ENCODE measurements at places on chromosomes 7 and 10.
A peak's percentile ranks its signal among the peaks of the same experiment; 100 is the strongest.

GRCh38 chr7:3896169-3896765 lies 595.2 kb downstream of the SDK1 start:
- DNase-seq: no peak

GRCh38 chr7:1285556-1286301 lies 53.1 kb downstream of the UNCX start:
- DNase-seq: no peak

DNA sequence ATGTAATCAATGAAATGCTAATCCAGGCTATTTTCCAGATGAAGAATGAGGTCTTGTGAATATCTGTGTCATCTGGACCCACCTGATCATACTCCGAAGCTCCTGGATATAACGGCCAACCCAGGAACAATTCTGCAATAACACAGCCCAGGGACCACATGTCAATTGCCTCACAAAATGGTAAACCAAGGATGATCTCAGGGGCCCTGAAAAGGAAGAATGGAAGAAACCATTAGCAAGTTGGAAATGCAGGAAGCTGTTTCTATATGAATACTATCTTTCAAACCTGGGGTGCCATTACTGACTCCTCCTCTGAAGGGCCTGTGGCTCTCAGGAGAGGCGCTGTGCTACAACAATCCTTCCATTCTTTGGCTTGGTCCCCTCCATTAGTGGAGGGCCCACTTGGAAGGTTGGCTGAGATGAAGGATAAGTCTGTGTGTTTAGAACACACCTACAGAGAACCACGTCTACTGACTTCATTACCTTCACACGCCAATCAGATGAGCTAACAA lies 108.1 kb downstream of the CLEC2L start:
- DNase-seq: no peak

GRCh38 chr10:122140941-122141623 lies 130.0 kb upstream of the BTBD16 start:
- peak; percentile 96 for DNase-seq

DNA sequence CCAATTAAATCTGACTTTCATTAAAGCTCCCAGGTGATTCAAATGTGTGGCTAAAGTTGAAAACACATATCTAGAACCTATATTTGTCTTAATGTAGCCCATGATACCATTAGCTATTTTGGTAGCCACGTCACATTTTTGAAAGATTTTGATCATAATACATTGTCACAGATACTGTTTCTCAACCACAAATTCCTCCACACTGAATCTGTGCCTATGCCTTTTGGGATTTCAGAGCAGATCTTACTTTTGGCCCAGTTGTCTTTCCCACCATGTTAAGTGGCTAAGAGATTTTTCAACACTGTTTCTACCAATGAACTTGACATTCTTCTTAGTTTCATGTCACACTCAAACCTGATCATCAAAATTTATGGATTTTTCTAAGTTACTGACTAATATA lies 47.4 kb downstream of the CH25H start:
- peak; percentile 27 for DNase-seq

DNA sequence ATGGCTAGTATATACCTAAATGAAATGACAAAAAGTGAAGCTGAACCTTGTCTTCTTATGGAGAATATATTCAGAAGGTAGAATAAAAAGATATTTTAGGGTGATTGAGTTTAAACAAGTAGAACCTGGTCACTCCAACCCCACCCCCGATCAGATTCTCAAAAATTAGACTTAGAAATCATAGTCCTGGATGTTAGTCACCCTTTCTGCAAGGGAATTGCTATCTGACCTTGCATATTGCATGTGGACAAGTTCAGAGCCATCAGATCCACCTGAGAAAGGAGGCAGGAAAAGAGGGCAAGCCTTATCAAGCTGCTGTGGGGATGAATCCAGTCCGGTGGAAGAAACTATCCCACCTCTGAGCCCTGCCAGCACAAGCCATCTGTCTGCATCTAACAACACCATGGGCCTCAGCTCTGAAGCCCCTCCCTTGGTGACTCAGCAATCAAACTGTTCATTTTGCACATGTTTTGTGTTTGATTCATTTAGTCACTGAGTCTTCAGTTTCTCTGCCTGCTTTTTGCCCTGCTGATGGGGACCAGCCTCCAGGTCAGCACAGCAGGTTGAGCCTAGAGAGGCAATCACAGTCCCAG lies 727.3 kb downstream of the AUTS2 start:
- DNase-seq: peak; percentile 5

DNA sequence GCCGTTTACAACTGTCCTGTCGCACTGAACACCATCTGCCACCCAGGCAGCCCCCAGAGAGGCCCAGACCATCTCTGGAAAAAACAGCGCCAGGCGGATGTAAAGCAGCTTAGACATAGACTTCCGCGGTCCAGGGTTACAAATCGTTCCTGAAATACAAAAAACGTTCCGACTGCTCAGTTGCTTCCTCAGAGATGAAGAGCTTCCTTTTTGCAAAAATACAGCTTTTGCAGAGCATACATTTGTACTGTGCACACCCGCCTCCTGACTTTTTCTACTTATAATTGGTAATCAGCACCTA lies 11.4 kb downstream of the DAGLB start:
- no peak for DNase-seq

DNA sequence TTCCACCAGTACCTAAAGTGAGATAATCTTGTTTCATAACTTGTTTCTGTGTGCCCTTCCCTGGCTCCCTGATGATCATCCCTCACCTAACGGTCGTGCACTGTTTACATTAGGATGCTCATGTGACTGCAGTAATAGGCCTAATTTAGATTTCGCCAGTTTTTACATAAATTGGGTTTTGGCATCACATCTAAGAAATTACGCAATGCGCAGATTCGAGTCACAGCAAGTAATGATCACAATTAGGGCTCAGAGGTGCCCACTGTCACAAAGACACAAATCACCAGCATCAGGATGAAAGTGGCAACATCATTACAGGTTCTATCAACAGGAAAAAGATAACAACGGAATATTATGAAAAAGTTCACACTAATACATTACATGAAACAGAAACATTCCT lies 94.7 kb downstream of the LARP4B start:
- DNase-seq: no peak

- DNase-seq: peak; percentile 43
Measured at GRCh38 chr10:88227342-88228018, 355.6 kb downstream of the RNLS start.

DNA sequence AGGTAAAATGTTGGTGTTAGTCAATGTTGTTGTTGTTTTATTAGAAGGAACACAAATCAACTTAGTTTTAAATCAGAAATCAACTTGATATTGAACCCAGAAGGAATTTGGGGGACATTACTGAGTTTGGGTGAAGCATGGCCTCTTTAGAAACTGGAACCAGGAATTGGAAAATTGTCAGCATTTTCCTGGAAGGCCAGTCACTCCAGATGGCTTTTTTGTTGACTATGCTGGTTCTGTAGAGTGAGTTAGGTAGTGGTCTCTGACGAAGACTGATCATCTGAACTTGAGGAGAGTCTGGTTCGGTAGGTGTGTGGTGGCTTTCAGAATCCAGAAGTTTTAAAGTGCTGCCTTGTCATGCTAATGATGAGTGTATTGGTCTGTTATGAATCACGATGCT lies 111.5 kb downstream of the BMPER start:
- no peak for DNase-seq

- peak; percentile 78 for DNase-seq
Measured at GRCh38 chr7:55423277-55423711, 58.2 kb downstream of the LANCL2 start.

GRCh38 chr10:101080933-101081931 lies 19.4 kb downstream of the KAZALD1 start:
- peak; percentile 52 for DNase-seq

DNA sequence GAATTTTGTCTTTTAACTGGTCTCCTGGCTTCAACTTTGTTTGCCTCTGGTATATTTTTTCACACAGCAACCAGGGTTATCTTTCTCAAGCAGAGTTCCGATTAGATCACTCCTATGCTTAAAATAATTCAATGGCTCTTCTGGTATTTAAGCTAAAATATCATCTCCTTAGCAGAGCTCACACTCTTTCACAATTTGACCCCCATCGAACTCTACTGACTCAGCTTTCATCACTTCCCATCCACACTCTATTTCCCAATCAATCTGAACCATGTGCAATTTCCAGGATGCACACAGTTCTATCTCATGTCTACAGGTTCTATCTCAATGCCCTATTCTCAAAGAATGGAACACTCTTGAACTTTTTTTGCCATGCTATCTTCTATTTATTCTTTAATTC lies 809.5 kb downstream of the GRID1 start:
- DNase-seq: peak; percentile 4

DNA sequence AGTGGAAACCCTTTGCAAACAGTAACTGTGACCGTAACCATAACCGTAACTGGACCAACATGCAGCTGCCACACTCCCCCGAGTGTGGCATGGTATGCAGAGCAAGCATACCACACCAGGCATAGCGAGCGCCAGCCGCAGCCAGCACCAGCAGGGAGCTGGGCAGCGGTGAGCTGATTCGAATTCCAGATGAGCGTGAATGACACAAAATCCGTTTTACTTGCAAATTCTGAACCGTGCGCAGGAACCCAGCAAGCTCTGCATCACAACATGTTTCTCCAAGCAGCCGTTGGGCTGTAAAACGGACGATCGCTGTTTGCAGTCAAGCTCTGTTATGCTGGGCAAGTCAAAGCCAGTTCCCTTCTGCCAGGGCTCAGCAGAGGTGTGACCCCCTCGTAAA lies 111.1 kb downstream of the OAT start:
- no peak for DNase-seq

GRCh38 chr7:151244196-151244840 lies 4.2 kb downstream of the SMARCD3 start:
- DNase-seq: peak; percentile 64

DNA sequence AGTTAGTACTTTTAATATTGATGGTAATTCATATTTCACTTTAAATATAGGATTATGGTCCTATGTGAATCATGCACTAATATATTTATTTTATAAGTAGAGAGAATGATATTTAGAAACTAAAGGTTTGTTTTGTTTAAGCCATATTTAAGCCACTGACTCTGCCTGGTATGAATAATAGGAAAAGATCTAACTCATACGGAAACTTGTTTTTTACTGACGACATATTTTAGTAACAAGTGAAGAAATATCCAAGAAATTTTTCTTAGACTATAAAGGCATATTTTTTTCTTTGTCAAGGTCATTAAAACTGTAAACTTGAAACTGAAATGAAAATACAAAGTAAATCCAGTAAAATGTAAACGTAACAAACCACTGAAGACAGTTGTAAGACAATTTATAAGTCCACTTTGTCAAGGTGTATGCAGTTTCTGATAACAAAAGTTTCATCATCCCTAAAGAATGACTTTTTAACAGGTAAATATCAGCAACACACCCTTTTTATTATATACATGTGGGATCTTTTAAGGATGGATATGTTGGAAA lies 147.1 kb downstream of the PHF14 start:
- DNase-seq: no peak

- peak; percentile 77 for DNase-seq
Measured at GRCh38 chr7:41085244-41085643, 617.6 kb downstream of the INHBA start.

DNA sequence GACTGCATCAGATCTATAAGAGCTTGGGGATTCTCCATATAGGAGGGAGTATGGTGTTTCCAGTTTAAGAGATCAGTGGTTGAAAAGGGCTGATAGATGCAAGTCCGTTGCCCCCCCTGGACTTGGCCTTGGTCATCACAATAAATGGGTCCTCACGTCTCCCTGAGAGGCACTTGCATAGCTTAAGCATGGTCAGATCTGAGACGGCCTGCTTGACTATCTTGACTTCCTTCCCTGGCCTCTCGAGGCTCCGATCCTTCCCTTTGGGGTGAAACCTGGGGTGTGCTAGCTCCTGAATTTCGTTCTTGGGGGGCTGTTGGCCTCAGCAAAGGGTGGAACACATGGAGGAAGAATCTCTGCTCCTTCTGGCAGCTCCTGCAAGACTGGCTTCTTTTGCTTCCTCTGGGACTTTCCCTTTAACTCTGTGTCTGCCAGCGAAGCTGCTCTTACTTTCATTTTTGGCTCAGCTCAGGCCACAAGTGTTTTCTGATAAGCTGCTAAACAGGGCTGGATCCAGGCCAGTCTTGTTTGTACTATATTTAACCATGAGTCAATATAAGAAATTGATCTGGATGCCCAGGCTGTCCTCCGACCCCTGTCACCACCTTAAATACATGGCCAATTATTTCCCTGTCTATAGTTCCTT lies 11.2 kb upstream of the ZNF485 start:
- peak; percentile 31 for DNase-seq

- no peak for DNase-seq
Measured at GRCh38 chr7:88002617-88003016, 68.6 kb downstream of the ADAM22 start.

DNA sequence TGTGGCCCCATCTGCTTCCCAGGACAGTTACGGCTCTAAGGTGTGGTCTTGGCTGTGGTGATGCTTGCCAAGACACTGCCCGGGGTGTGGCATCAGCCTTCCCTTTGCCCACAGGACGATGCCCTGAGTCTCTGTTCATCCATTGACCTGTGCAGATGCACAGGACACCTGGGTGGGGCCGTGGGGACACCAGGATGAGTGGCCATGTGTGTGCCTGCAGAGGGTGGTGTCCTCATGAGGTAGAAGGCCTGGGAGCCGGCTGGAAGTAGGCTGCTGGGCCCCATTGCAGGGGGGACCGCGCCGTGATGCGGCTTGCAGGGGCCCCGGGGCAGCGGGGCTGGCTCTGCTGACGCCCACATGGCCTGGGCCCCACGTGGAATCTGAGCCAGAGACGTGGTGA lies 22.4 kb upstream of the PWWP2B start:
- DNase-seq: no peak

DNA sequence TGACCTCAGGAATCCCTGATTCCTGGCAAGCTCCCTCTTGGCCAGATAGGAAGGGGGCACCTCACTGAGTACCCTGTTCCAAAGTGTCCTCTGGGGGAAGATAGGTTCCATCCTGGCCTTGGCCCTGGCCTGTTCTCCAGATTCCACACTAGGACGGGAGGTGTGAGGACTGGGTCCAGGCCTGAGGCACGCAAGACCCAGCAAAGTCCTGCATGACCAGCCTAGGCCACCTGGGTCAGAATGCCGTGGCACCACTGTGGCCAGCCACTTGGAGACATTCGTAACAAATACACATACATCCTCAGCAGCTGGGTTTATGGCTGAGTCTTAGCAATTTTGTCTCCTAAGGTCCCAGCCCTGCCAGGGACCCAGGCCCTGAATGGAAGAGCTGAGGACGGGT lies 23.3 kb upstream of the TLX1 start:
- no peak for DNase-seq

Measured in EH (cell line).